ENCODE measurements at places on chromosomes 12 and 14. TPM values are rescaled to one million over a fixed set of nuclear protein-coding genes. Genes with fewer than 3 reads are reported as not detected.

Gene KLRC1
- total RNA-seq, result not detected

Gene CLEC9A
- total RNA-seq, result not detected

Gene FLRT2
- 15.8 TPM for total RNA-seq

Gene INSM2
- not detected for total RNA-seq

Gene CD27
- not detected for total RNA-seq

Gene DDN
- not detected for total RNA-seq

Gene PKP2
- 29.9 TPM for total RNA-seq

Gene NDRG2
- 0.08 TPM for total RNA-seq

Gene TMED8
- 7.6 TPM for total RNA-seq

Gene LRFN5
- not detected for total RNA-seq

Gene STAC3
- not detected for total RNA-seq

Gene ACVR1B
- 3.3 TPM for total RNA-seq

GRCh38 chr12:110647631-110648040, 33.7 kb downstream of the TCTN1 start:
- no peak for DNase-seq
- no peaks in the 10 kb centered on the region for H3K27me3 ChIP-seq
- no peaks in the 10 kb centered on the region for H3K36me3 ChIP-seq
- no peak overlapping the region for H3K4me3 ChIP-seq

GRCh38 chr14:45810152-45810872, 557.3 kb upstream of the MIS18BP1 start:
- no peaks in the 10 kb centered on the region for H3K27me3 ChIP-seq
- DNase-seq, result peak; percentile 5
- H3K4me1 ChIP-seq, result no peaks in the 10 kb centered on the region

GRCh38 chr12:97181571-97182265, 274.7 kb downstream of the NEDD1 start:
- no peak overlapping the region for H3K4me3 ChIP-seq
- DNase-seq, result no peak
- no peaks in the 10 kb centered on the region for H3K4me1 ChIP-seq
- no peaks in the 10 kb centered on the region for H3K36me3 ChIP-seq
- no peak overlapping the region for H3K27ac ChIP-seq

DNA sequence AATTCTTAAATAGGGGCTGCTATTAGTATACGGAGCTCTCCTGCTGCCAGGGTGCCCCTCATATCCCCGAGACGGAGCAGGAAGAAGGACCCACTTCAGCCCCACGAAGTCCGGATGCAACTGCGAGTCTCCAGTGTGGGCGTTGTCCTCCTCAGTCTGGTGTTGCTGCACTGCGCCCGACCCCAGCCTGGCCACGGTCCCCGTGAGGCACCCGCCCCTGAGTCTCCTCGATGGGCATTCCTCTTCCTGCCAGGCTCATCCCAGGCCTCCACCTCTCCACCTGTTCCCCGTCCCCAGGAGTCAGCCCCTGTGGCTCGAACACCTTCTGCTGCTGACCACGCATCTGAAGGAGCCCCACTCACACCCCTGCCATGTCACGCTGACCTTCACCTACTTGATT, 68.1 kb upstream of the SFSWAP start:
- H3K27ac ChIP-seq, result no peak overlapping the region
- no peaks in the 10 kb centered on the region for H3K27me3 ChIP-seq
- no peaks in the 10 kb centered on the region for H3K36me3 ChIP-seq
- H3K4me3 ChIP-seq, result no peak overlapping the region

DNA sequence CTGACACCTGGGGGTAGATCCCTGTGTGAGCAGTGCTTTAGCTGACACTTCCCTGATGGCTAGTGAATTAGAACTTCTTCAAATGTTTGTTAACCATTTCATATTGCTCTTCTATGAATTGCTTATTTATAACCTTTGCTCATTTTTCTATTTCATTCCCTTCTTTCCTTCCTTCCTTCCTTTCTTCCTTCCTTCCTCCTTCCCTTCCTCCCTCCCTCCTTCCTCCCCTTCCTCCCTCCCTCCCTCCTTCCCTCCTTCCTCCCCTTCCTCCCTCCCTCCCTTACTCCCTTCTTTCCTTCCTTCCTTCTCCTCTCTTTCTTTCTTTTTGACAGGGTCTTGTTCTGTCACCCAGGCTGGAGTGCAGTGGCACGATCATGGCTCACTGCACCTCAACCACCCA, 23.3 kb upstream of the CEP170B start:
- no peak for DNase-seq
- H3K4me3 ChIP-seq, result no peak overlapping the region
- no peaks in the 10 kb centered on the region for H3K36me3 ChIP-seq
- no peaks in the 10 kb centered on the region for H3K4me1 ChIP-seq

DNA sequence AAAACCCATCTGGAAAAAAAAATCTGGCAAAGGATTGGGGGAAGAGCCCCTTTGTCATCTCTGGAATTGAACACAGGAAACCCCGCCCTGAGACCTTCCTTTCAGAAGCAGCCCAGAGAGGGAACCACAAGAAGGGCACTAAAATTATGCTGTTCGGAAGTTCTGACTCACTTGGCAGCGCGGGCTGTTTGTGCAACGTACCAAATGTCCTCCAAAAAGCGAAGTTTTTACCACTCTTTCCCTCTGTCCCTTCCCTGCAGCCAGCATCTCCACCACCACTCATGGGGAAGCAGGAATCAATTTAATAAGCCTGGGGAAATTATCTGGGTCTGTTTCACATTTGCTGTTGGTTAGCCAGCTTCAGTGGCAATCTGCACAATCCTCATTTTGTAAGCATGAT, 3.2 kb upstream of the SYNE3 start:
- peak overlapping the region; percentile 66 for H3K27ac ChIP-seq
- H3K27me3 ChIP-seq, result no peaks in the 10 kb centered on the region
- no peak overlapping the region for H3K4me3 ChIP-seq
- peak; percentile 64 for DNase-seq
- H3K36me3 ChIP-seq, result no peaks in the 10 kb centered on the region

- no peaks in the 10 kb centered on the region for H3K27me3 ChIP-seq
- no peak overlapping the region for H3K4me3 ChIP-seq
- no peaks in the 10 kb centered on the region for H3K36me3 ChIP-seq
- H3K27ac ChIP-seq, result peak overlapping the region; percentile 87
- peaks cover 60% of the 10 kb centered on the region for H3K4me1 ChIP-seq
- DNase-seq, result peak; percentile 67
Measured at GRCh38 chr14:79585845-79586244, 625.5 kb downstream of the DIO2 start.

DNA sequence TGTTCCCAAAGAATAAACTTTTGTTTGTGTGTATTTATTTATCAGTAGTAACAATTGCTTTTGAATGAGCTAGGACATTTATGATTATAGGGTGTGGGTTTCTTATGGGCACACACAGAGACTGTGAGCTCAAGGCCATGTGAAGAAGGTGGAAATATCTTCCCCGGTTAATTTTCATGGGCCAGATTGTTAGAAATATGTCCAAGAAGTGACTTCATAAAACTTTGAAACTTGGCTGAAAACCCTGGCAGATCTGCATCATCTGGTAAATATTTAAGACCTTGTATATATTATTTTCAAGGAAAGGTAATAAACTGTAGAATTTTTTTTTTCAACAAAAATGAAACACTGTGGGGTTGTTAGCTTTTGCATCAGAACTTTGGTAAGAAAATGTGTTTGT, 53.5 kb upstream of the RNU6-8 start:
- DNase-seq, result no peak
- no peaks in the 10 kb centered on the region for H3K27me3 ChIP-seq
- H3K36me3 ChIP-seq, result no peaks in the 10 kb centered on the region
- H3K4me3 ChIP-seq, result no peak overlapping the region
- H3K4me1 ChIP-seq, result peaks cover 12% of the 10 kb centered on the region
- no peak overlapping the region for H3K27ac ChIP-seq

- H3K27me3 ChIP-seq, result no peaks in the 10 kb centered on the region
- no peak overlapping the region for H3K4me3 ChIP-seq
- H3K27ac ChIP-seq, result no peak overlapping the region
- peaks cover 1% of the 10 kb centered on the region for H3K4me1 ChIP-seq
Measured at GRCh38 chr12:89364058-89364457, 11.8 kb upstream of the DUSP6 start.

- H3K27ac ChIP-seq, result no peak overlapping the region
- DNase-seq, result no peak
- no peaks in the 10 kb centered on the region for H3K4me1 ChIP-seq
- no peaks in the 10 kb centered on the region for H3K27me3 ChIP-seq
- no peaks in the 10 kb centered on the region for H3K36me3 ChIP-seq
- H3K4me3 ChIP-seq, result no peak overlapping the region
Measured at GRCh38 chr14:101477648-101478047, 83.6 kb upstream of the DIO3 start.

DNA sequence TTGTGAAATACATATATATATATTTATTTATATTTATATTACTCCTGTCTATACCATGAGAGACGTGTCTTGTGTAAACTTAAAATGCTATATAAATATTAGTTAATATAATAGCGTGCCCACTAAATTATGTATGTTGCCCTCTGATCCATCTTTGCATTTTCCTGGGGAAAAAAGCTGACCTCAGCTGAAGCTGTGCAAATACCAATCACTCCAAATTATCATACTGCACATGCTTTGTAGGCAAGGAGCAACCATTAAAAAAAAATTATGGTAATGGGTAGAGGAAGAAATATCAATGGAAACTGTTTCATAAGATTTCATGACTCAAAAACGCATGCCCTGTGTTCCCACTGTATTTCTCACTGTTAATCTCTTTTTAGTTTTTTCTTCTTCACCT, 179.8 kb downstream of the ANO4 start:
- H3K36me3 ChIP-seq, result no peaks in the 10 kb centered on the region
- H3K4me3 ChIP-seq, result no peak overlapping the region
- DNase-seq, result no peak
- no peaks in the 10 kb centered on the region for H3K27me3 ChIP-seq
- no peaks in the 10 kb centered on the region for H3K4me1 ChIP-seq

GRCh38 chr14:86168371-86168770, 638.4 kb downstream of the FLRT2 start:
- DNase-seq, result no peak
- H3K4me3 ChIP-seq, result no peak overlapping the region
- H3K36me3 ChIP-seq, result no peaks in the 10 kb centered on the region
- H3K4me1 ChIP-seq, result no peaks in the 10 kb centered on the region
- no peak overlapping the region for H3K27ac ChIP-seq

DNA sequence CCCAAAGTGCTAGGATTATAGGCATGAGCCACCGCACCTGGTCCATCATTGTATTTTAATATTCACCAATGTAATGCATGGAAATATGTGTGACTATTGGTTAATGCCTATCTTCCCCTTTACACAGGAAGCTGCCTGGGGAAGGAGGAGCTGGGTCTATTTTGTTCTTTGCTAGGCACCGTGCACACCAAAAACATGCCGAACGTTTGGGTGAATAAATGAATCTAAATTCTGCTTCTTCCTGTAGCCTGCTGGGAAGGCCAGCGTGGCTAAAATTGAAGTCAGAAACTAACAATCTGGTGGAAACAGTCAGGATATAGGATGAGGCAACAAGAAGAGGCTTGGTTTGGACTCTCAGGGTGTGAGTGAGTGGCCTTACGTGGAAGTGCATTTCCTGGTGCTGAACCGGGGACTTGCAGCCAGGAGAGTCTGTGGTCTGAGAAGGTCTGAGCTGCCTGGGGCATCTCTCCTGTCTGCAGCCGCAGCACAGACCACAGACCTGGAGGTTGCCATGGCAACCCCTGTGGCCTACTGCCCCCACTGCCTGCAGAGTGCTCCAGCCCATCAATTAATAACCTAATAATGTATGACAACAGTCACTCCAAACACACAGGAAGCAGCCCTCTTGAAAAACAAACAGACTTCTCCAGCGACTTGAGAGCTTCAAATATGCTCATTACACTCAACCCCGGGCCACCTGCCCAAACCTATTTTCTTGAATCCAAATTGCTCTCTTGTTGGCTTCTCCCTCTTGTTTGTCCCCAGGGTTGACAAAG, 5.5 kb upstream of the GPR68 start:
- H3K4me3 ChIP-seq, result no peak overlapping the region
- H3K4me1 ChIP-seq, result peaks cover 5% of the 10 kb centered on the region
- H3K36me3 ChIP-seq, result no peaks in the 10 kb centered on the region
- peaks cover 4% of the 10 kb centered on the region for H3K27me3 ChIP-seq
- DNase-seq, result no peak

DNA sequence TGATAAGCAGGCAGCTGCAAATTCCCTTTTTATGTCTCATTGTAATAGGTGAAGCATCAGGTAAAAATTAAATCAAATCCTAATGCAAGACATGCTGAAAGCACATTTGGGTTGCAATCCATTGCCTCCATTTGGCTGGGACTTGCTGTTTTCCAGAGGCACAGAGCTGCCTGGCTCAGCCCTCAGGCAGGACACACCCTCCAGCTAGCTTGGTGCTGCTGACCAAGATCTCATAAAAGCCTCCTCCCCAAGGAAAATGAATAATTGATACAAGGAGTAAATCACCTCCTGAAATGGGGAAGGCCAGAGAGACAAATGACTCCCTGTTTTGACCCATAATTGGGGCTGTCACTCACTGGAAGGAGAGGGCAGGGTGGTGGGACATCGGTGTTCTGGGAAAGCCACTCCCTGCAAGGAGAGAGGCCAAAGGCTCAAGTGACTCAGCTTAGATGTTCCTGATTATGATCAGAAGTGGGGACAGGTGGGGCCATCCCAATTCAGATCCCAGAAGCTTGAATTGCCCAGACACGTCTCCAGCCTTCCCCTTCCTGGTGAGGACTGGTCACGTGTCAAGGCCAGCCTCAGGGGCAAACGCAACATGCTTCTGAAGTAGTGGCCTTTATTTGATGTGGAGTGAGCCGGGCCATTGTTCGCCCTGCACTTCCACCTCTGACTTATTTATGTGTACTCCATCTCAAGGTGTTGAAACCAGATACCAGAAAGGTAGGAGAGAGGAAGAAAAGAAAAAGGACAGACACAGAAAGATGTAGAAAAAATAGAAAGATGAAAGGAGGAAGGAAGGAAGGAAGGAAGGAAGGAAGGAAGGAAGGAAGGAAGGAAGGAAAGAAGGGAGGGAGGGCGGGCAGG, 773.7 kb downstream of the BCL11B start:
- no peaks in the 10 kb centered on the region for H3K36me3 ChIP-seq
- no peak overlapping the region for H3K27ac ChIP-seq
- H3K4me1 ChIP-seq, result no peaks in the 10 kb centered on the region
- no peaks in the 10 kb centered on the region for H3K27me3 ChIP-seq
- H3K4me3 ChIP-seq, result no peak overlapping the region

- no peak overlapping the region for H3K4me3 ChIP-seq
- no peaks in the 10 kb centered on the region for H3K36me3 ChIP-seq
- H3K27ac ChIP-seq, result peak overlapping the region; percentile 49
- peaks cover 27% of the 10 kb centered on the region for H3K4me1 ChIP-seq
- DNase-seq, result peak; percentile 55
Measured at GRCh38 chr14:54182419-54183045, 214.3 kb upstream of the CDKN3 start.

GRCh38 chr14:51507906-51508511, 143.7 kb upstream of the FRMD6 start:
- peaks cover 17% of the 10 kb centered on the region for H3K4me1 ChIP-seq
- H3K27ac ChIP-seq, result peak overlapping the region; percentile 8
- no peaks in the 10 kb centered on the region for H3K27me3 ChIP-seq
- no peak overlapping the region for H3K4me3 ChIP-seq
- DNase-seq, result peak; percentile 51

GRCh38 chr12:88401155-88401554, 179.1 kb downstream of the KITLG start:
- DNase-seq, result no peak
- H3K4me3 ChIP-seq, result no peak overlapping the region
- H3K27me3 ChIP-seq, result no peaks in the 10 kb centered on the region
- H3K4me1 ChIP-seq, result no peaks in the 10 kb centered on the region

- no peak for DNase-seq
- H3K4me3 ChIP-seq, result no peak overlapping the region
- no peaks in the 10 kb centered on the region for H3K4me1 ChIP-seq
- H3K27me3 ChIP-seq, result no peaks in the 10 kb centered on the region
- no peaks in the 10 kb centered on the region for H3K36me3 ChIP-seq
Measured at GRCh38 chr14:81567302-81567701, 33.6 kb upstream of the SEL1L start.

Measured in SJSA1 (cell line).